Left ventricle myocardium inferior (tissue), 1 donor: ENCODE measurements at places on chromosomes 11 and 22.

GRCh38 chr22:36022162-36022561, 6.5 kb downstream of the RBFOX2 start:
- DNase-seq: no peak

GRCh38 chr11:96219981-96220623, 122.9 kb downstream of the MAML2 start:
- DNase-seq: no peak

- DNase-seq: peak; percentile 66
Observed at GRCh38 chr11:1401656-1402221, 12.0 kb downstream of the BRSK2 start.

DNA sequence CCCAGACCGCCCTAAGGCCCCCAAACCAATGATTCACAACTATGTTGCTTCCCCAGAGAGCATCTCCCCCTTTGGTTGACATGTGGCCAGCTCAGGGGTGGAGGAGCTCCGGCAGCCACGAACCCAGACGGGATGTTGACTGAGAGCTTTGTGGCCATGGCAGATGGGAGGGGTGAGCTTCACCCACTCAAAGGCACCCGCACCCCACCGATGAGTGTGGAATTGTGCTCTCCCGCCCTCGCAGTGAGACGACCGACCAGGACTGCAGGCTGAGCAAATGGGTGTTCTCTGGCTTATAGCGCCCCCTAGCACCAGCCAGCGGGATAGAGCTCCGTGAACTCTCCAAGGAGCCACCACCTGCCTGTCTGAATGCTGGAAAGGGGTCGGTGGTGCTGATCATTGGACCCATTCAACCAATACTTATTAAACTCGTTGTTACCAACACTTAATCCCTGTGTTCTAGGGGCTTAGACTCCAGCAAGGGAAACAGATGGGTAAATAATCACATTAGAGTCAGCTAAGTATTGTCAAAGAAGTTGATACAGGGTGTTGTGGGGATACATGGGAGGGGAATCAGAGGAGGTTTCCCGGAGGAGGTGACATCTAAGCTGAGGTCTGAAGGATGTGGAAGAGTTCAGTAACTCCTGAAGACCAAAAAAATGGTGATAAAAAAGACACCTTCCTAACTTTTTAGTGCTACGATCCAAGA, 4.5 kb upstream of the TIMP3 start:
- DNase-seq: peak; percentile 63

DNA sequence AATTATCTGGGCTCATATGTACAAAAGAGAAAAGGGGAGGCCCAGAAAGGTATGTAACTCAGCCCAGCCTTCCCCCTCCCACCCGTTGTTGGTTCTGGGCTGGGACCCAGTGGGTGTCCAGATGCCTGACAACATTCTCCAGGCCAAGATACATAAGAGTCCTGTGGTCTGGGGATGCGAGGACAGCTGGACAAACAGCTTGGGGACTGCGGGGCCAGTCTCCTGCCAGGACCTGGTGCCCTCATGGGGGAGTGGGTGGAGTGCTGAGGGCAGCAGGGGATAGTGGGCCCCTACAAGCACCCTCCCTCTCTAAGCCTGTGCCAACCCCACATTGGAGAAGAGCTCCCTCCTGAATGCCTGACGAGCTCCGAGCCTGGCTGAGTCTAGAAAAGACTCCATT, 3.5 kb upstream of the SLC22A6 start:
- no peak for DNase-seq

- DNase-seq: peak; percentile 27
Observed at GRCh38 chr11:61281581-61282250, 13.4 kb downstream of the VWCE start.
